ENCODE measurements at places on chromosomes 1 and 21.

GRCh38 chr1:231964241-231964640 lies 337.7 kb downstream of the DISC1 start:
- DNase-seq: no peak

- DNase-seq: no peak
These were observed 6.7 kb downstream of the SLC1A7 start for GRCh38 chr1:53135735-53136114.

DNA sequence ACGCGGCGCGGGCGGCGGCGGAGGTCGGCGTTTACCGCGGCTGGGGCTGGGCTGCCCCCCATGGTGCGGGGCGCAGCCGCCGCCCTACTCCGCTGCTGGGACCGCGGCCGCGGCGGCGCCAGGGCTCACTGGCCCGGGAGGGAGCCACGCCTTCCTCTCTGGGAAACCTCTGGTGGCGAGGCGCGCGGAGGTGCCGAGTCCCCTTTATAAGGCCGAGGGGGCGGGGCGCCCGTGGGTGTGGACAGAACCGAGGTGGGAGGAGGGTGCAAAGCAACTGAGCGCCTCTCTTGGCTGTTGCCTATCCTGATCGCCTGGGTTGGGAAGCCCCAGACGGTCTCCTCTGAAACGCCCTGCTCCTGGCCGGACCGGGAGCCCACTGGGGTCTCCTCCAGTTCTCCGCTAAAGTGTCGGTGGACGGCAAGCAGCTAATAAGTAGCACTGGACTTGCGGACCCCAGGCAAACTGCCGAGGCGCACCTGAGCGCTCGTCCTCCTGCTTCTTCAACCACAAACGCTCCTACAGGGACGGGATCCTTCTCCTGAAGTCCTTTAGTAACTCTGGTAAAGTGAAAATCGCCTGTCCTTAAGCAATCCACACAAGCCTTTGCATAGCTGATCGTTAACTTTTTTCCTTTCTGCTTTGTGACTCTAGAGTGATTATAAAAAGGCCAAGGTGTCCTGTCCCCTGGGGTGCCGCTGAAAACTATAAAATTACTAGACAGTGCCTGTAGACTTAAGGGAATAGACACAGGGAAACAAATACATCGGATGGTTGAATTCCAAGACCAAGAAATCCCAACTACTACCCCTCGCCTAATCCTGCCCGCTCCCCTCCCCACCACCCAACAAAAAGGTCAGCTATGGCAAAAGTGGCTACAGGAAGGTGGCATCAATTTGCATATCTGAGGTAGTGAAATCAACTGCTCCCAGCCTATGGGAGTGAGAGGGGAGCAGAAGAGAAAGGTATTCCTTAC lies at the start of gene PTGER3:
PTGER3 (minus strand) TSS at position 182 of the 973 bp plus-strand sequence. CDS start 239 bp downstream, outside the sequence.
- DNase-seq: peak; percentile 38

GRCh38 chr1:82632155-82632554 lies 831.4 kb downstream of the ADGRL2 start:
- DNase-seq: no peak

- DNase-seq: no peak
These were observed 10.6 kb downstream of the CEP170 start for GRCh38 chr1:243244432-243244841.
